Posterior vena cava (tissue), 2 donors: ENCODE measurements at places on chromosomes 7 and 10. TPM values are rescaled to one million over a fixed set of nuclear protein-coding genes. Genes with fewer than 3 reads are reported as not detected.

The PGAM2 gene
- 2.1 TPM for total RNA-seq

The MYO1G gene
- total RNA-seq = 6.3 TPM

The ELMO1 gene
- 32.2 TPM for total RNA-seq

The SUN1 gene
- 132 TPM for total RNA-seq

DNA sequence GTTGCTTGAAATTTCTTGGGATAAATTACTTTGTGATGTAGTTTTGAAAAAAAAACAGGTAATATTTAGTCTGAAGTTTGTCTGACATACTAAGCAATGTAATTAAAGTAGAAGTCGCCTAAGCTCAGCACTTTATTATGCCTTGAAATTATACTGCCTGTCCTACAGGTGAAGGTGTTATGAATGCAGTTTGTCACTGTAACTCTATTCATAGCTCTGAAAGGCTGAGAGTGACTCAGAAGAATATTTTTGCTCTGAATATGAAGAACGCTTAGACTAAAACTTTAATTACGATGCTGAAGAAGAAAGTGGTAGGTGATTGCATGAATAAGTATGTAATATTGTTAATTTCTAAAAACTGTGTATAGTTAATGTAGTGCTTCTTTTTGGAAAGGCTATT lies 9.2 kb downstream of the CFTR start:
- no peak for DNase-seq

- peak; percentile 90 for DNase-seq
These were observed 43.5 kb downstream of the TMEM270 start for GRCh38 chr7:73904219-73905137.

DNA sequence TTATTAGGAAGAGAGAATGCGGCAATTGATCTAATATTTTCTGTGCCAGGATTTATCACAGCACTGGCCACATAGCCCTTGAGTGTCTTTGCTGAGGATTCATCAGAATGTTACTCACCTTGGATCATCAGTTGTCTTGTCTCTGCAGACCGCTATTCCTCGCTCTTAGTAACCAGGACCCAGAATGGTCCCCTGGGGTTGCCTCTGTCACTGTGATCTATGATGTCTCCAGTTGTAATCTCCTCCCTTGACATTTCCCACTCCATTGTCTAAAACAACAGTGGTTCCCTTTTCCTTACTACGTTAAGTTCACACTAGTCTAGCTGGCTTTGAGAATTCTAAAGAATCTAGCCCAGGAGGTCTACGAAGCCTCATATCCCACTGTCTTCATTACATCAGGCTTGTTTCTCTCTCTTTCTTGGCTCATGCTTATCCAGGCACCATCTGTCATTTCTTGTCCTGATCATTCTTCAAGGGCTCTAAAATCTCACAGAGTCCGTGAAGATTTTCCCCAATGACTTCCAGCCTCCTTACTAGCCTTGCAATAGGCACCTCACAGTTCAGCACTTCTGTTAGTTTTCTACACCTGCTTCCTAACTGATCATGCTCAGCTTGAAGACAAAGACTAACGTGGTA lies 125.8 kb downstream of the CUBN start:
- no peak for DNase-seq

DNA sequence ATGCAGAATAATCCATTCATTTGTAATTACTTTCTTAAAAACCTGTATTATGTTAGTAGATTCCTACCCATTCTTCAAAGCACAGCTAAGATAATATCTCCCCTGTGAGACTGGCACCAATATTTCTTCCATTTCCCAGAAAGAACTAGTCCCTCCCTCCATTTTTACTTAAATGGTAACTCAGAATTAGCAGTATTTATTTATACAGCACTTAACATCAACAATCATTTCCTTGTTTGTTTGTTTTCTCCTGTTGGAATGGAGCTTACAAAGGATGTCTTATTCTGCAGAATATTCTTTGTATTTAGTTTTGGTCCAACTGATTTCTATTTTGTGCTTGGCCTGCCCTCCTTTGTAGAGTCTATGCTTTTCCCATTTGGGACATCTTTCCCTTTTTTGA lies 32.1 kb upstream of the PTPN12 start:
- DNase-seq = no peak

DNA sequence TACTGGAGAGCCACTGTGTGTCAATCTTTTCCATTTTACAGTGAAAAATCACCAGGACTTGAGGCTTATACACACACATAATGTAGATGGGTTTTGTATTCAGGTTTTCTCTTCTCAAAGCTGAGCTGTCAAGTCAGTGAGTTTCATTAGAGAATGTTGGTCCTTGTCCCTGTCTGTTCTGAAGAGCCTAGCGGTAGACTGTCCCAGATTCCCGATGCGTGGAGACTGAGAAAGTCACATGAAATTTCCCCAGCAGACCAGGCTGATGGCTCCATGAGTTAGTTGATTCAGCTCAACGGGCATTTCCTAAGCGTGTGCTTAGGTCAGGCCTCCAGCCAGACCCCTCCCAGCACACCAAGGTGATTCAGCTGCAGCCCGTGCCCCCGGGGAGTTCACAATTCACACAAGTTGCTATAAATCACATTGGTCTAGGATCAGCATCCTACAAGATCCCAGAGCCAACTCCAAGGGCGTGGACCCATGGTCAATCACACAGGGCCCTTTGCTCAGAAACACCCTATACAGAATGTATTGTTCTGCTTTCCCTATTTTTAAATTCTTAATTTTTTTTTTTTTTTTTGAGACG lies 17.2 kb downstream of the CHST15 start:
- no peak for DNase-seq

GRCh38 chr10:54665095-54665494 lies 135.9 kb downstream of the PCDH15 start:
- DNase-seq = no peak

GRCh38 chr7:1103009-1103788 lies 15.3 kb downstream of the GPER1 start:
- no peak for DNase-seq

- DNase-seq = no peak
These were observed 14.2 kb downstream of the SNX8 start for GRCh38 chr7:2299870-2300512.

- no peak for DNase-seq
These were observed 162.9 kb downstream of the FANK1 start for GRCh38 chr10:126059076-126059826.

DNA sequence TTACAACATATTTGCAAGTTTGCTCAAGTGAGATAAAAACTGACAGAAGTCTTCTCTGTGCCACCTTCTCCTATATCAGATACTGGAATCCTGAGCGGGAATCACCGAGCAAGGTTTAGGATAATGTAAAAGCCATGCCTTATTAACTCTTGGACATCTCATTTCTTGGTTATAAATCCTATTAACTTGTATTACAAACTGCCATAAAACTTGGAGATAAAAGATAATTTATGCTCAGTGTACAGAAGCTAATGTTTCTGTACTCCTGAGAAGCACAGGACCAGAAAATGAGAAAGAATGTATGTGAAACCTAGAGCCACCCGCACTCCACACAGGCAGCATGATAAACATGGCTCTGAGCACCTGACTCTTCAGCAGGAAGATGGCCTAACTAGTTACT lies 181.2 kb upstream of the NOBOX start:
- no peak for DNase-seq

- no peak for DNase-seq
These were observed 83.1 kb upstream of the STEAP1B start for GRCh38 chr7:22582863-22583622.

- no peak for DNase-seq
These were observed 113.3 kb upstream of the RSU1 start for GRCh38 chr10:16930540-16930939.

DNA sequence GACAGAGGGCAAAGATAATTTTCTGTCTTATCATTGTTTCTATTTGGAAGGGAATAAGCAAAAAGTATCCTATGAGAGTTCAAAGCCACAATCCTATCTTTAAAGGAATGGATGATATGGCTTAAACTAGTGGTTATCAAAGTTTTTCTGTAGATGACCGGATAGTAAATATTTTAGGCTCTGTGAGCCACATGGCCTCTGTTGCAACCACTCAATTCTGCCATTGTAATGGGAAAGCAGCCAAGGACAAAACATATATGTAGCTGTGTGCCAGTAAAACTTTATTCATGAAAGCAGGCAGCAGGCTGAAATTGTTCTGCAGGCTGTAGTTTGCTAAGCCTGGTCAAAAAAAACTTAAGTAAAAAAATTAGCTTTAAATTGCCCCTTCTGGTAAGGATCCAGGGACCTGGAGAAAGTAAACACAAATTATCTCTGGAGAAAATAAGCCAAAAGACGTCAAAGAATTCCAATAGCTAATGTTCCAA lies 73.3 kb downstream of the THSD7A start:
- DNase-seq = no peak

DNA sequence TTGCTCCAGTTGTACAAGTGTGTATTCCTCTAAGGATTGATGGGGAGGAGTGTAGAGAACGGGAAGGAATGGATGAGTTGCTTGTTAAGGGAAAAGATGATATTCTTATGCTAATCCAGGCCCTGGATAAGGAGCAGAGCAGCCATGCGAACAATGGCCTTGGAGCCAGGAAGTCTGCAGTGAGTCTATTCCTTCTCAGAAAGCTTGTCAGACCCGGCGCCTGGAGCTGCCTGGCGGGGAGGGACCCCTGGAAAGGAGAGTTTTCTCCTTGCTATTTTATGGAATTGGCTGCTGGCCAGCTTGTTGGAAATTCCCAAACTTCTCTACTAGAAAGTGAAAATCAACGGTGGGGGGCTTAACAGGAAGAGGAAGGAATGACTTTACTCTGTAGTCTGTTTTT lies 89.1 kb downstream of the MMRN2 start:
- DNase-seq = no peak

DNA sequence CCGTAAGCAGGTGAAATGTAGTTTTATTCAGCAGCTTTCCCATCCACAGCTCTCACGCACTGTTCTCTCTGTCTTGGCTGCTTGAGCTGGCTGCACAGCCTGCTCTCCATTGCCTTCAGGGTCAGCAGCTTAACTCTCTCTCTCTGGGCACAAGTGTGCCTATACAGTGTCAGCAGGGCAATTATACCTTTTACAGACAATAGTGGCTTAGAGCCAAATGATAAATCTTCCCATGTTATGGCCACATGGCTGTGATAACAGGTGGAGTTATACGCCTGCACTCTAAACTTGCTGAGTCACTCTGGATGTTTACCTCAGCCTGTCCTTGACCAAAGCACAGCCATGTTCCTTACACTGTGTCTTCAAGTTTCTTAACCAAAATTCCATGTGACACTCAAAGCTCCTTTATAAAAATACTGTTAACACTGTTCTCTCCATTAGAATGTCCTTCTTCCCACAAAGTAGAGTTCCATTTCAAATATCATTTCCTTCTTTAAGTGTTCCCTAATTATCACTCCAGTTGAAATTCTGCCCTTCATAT lies 6.1 kb downstream of the RNF133 start:
- no peak for DNase-seq

DNA sequence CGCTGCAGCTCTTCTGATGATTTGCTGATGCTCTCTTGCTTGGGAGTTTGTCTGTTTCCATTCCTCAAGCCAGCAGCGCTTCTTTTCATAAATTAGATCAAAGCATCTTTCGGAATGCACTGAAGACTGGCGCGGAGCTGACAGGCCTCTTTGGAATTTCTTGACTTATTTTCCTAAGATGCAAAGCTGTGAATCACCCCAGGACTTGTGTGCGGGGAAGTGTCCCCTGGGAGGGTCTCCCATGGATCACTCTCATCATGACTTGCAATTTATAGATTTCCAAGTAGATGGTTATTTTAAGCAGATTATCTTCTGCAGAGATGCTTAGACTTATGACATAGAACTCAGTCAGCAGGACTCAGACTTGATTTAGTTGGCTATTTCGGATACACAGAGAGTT lies 467.2 kb downstream of the TCERG1L start:
- DNase-seq = no peak

DNA sequence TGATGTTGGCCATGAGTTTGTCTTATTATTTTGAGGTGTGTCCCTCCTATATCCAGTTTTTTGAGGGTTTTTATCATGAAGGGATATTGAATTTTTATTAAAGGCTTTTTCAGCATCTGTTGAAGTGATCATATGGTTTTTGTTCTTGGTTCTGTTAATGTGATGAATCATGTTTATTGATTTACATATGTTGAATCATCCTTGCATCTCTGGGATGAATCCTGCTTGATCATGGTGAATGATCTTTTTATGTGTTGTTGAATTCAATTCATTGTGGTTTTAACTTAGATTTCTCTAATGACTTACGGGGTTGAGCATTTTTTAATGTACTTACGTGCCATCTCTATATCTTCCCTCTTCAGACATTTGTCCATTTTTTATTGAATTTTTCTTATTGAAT lies 22.9 kb downstream of the DLD start:
- DNase-seq = no peak

GRCh38 chr10:104433669-104434068 lies 80.0 kb downstream of the CFAP58 start:
- no peak for DNase-seq

DNA sequence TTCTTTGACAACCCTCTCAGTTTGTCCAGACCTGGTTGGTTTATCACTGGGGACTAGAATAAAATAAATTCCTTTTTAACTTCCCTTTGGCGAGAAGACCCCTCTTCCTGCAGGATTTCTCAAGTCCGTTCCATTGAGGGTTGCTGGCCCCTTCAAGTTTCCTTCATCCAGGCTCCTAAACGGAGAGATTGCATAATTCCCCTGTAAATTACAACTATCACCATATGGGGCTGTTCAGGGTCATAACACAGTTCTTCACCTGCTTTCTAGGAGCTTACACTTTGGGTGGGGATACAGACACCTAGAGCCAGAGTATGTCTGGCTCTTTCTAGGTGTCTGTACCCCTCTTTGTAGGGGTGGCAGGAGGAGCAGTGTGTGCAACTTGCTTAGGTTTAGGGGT lies 3.3 kb upstream of the COPS6 start:
- no peak for DNase-seq

DNA sequence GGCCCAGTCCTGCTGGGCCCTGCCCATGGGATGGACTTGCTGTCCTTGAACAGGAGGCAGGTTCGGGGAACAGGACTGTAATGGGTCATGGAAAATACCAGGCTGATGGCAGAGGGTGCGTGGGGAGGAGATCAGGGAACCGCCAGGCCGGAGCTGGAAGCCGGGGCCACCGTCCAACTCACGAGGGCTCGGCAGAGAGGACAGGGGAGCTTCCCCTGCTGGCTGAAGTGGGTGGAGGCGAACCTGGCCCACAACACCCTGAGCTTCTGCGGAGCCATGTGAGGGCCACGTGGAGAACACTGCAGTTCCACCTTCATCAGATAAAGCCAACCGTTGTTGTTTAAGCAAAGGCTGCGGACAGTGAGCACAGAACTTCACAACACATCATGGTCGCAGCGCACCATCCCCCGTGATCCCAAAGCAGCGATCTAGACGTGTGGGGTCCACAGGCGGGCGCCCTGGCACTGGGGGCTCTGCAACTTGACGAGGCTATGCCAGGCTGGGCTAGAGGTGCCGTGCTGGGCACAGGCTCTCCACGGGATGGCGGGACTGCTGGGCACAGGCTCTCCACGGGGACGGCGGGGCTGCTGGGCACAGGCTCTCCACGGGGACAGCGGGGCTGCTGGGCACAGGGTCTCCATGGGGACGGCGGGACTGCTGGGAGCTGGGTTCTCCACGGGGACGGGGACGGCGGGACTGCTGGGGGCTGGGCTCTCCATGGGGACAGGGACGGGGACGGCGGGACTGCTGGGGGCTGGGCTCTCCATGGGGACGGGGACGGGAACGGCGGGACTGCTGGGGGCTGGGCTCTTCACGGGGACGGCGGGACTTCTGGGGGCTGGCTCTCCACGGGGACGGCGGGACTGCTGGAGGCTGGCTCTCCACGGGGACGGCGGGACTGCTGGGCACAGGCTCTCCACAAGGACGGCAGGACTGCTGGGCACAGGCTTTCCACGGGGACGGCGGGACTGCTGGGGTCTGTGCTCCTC lies 473.4 kb downstream of the DNAJB6 start:
- no peak for DNase-seq
